ENCODE measurements at places on chromosomes 4 and X. TPM values are rescaled to one million over a fixed set of nuclear protein-coding genes. Genes with fewer than 3 reads are reported as not detected.
A peak's percentile ranks its signal among the peaks of the same experiment; 100 is the strongest.

MAGEA2 gene
- total RNA-seq: not detected

EFHC2 gene
- total RNA-seq: not detected

PCDH19 gene
- not detected for total RNA-seq

MGAT4D gene
- not detected for total RNA-seq

ZNF157 gene
- total RNA-seq: not detected

F8A3 gene
- total RNA-seq: 5.2 TPM

HMGN5 gene
- total RNA-seq: 0.76 TPM

PRDM5 gene
- 7.8 TPM for total RNA-seq

- no peak for DNase-seq
Measured at GRCh38 chrX:22664826-22665225, 334.9 kb upstream of the DDX53 start.

DNA sequence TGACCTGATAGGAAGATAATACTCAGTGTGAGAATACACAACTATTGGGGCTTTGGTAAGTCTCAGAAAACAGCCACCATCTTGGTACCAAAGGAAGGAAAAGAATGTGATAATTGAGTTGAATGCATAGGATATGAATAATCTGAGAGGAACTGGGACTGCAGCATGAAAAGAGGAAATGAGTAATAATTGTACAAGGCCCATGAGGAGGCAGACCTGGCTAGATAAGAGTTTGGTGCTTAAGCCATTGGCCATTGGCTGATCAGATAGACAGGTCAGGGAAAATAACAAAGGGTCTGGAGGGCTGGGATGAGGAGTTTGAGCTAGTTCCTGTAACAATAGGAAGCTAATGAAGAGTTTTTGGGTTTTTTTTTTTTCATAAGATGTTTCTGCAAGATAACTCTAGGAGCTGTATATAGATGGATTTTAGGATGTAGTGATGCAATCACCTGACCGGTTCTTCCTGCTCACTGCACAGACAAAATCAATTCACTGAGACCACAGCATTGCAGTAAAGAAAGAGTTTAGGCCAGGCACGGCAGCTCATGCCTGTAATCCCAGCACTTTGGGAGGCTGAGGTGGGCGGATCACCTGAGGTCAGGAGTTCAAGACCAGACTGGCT lies 5.3 kb upstream of the TRMT2B start:
- no peak for DNase-seq

GRCh38 chr4:145938618-145939440 lies at the start of gene ZNF827:
Gene ZNF827 (minus strand): TSS chr4:145938823. CDS start chr4:145938407, 416 bp downstream.
- peak; percentile 77 for DNase-seq

DNA sequence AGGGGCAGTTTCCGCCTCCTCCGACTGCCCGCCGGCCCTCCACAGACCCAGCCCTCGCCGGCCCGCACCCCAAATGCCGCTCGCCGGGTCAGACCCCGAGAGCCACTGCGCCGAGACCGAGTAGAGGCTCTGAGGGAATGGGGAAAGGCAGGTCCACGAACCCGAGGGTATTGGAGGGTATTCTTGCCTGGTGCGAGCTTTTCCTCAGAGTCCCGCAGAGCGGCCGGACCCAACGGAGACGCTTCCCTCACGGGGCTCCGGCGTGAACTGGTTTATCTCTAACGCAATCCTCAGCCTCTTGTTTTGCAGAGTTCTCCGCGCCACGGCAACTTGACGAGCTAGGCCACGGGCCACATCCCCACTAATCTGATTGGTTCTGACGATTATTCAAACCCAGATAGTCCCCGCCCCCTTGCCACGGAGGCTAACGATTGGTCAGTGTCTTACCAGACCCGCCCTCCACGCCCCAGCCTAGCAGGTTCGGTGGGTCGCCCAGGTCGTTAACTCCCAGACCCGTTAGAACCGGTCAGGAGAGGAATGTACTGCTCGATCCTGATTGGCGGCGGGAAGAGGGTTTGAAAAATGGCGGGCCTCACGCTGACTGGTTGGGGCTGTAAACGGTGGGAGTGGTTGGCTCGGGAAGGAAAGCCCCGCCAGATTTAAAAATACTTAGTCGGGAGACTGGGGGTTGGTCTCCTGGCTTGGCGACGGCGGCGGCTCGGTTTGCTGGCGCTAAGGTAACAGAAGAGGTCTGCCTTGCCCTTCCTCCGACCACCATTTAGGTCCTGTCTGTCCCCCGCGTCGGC lies at the start of gene HMGB2:
TSS of gene HMGB2 (minus strand) at position 274 of the 806 bp plus-strand sequence. CDS start 709 bp downstream, outside the sequence.
- DNase-seq: peak; percentile 98

- DNase-seq: no peak
Measured at GRCh38 chr4:139460565-139460964, 6.6 kb downstream of the RAB33B start.

DNA sequence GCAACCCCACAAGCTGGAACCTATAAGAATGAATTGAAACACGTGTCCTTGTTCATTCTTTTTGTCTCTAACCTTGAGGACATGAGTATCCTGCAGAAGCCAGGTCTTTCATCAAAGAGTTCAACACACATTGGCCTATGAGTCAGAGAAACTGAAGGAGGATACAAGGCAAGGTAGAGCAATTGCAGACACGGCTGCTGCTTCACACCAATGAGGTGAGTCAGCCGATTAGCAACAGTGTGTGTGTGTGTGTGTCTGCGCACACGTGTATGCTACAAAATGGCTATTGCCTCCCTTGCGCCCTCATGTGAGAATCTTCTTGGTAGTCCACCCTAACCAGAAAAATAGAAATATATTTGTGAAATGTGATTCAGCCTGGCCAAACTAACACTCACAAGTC lies 1477.7 kb upstream of the IGFBP7 start:
- peak; percentile 72 for DNase-seq

DNA sequence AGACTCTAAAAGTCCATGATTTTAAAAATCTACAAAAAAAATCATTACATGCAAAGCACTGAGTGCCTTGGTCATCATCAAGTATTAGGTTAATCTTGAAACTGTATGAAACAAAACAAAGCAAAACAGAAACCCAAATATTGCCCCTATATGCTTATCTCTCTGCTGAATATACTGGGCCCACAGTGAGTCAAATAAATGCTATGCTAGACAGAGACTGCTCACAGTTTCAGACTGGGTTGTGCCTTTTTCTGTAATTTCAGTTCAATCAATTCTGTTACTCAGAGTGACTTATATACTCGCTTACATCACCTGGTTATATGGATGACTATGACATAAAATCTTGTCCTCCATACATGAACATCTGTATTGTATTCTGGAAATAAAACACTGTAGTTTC lies 257.1 kb upstream of the ACTRT1 start:
- DNase-seq: no peak

- peak; percentile 59 for DNase-seq
Measured at GRCh38 chr4:113684534-113685091, 76.9 kb downstream of the CAMK2D start.

DNA sequence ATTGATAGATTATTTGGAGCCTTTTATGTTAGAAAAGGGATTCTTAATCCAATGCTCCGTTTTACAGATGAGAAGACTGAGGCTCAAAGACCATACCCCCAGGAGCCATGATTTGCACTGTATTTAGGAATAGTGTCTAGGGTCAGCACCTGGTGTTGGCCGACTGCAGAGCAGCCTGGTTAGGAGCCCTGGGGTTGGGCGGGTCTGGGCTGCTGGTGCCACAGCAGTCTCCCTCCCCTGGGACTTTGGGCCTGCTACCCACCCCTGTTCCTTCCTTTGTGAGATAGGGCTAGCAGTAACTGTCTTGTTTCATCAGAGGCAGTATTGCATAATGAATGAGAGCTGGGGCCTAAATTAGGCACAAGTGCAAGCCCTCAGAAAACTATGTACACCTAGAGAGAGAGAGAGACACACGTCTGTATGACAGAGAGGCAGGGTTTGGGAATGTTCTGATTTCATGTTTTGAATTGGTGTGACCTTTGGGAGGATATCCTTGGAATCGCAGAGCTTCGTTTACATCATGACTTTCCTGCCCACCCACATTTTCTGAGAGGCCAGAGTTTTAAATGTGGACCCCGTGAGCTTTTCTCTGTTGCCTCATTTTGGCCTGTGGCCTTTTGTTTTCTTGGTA lies 111.7 kb downstream of the PTTG2 start:
- DNase-seq: peak; percentile 20

DNA sequence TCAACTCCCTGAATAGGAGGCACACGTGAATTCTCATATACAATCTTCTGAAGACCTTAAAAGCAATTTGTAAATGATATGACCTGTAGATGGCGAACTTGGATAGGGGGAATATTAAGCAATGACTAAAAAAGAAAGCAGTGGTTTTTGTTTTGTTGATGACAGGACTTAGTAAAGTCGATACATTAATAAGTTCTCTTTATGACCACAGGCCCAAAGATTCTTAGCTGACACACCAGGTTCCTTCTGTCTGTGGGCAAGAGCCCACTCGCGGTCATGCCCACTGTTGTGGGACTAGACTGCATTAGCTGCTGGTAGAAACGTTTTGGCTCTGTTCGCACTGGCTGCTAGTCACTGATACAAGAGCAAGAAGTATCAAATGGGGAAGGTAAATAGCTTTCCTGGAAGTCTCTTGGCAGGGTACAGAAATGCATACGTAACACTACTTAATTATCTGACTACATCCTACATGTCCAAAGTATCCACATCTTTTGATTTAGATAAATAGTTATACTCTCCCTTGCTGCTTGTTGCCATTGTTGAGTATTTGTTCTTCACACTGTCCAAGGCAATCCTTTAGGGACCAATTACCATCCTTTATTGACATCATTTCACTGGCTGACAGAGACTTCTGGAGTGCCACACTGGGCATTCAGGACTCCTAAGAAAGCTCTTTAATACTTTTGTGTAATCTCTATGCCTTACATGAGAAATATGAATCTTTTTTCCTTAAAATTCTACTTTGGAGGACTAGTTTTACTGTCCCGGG lies 31.0 kb downstream of the ALPK1 start:
- DNase-seq: peak; percentile 70

DNA sequence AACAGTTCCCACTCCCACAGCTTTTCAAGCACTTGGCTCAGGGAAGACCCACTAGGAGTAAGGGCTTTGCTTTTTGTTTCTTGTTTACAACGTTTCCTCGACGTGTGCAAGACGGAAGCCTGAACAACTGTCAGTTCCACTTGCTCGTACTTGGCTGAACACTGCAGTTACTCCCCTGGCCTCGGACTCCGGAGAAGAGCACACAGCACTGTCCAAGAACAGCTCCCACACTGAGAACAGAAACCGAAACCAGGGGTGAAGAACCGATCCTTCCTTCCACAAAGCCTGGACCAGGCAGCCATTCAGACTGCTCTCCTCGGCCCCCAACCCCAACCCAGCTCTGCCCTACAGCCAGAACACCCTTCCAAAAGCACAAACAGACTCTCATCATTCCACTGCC lies 25.5 kb downstream of the IRF2 start:
- DNase-seq: no peak

DNA sequence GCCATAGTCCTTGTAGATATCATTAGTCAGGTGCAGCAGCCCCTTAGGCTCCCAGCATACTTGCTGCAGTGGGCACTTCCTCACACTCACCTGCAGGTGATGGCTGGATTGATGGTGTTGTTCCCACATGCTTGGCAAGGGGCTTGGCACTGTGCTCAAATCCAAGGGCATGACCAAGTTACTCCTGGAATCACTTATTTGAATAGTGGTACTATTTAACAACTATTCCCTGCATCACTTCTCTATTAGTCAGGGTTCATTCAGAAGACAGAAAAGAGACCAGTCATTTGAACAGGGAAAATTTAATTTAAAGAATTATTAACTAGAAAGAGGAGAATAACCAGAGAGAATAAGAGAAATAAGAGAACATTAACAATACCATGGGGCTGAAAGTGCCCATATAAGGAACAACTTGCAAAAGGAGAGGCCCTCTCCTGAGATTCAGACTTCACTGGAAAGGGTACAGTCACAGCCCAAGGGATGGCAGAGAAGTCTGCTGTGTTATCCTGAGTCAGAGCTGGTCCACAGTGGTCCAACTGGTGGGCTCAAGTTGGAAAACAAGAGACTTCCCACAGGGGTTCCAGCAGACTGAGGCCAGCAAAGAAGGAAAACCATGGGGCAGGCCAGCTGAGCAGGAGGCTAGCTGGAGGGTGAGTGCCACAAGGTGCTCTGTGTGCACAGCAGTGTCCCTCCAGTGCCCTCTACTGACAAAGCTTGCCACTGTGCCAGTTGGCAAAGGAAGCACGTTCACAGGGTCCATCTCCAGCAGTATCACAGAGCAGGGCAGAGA lies 9.8 kb downstream of the SPP1 start:
- peak; percentile 82 for DNase-seq

DNA sequence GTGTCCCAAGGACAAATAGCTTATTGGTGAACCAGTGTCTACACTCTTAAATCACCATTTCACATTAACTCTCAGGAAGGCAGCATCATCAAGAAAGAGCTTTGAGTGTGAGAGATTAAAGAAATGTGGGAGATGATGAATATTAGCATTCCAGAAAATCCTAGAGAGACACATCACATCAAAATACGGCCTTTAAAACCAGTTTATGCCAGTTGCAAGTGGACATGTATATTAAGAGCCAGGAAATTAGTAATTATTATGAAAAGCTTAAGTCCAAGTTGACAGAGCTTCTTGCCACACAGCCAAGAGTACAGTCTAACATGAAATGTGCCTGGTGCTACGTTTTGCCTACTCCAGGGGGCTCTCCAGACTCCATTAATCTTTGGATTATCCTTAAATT lies 503.0 kb upstream of the BOD1L1 start:
- DNase-seq: no peak

DNA sequence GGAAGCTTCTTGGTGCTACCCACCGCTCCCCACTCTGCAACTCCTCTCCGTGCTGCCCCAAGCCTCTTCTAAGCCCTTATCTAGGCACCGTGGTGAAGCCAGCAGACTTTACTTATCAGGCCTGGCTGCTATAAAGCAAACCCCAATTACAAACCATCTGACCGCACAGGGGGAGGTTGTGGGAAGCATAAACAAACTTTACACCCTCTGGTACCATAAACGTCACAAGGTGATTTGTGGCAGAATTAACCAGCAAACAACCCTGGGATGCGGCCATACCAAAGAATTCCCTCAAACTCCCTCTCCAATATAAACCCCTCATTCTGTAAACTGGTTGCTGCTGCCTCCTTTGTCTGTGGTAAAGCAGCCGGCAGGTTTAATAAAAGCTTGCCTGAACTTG lies 55.2 kb downstream of the MAGEC2 start:
- DNase-seq: no peak

DNA sequence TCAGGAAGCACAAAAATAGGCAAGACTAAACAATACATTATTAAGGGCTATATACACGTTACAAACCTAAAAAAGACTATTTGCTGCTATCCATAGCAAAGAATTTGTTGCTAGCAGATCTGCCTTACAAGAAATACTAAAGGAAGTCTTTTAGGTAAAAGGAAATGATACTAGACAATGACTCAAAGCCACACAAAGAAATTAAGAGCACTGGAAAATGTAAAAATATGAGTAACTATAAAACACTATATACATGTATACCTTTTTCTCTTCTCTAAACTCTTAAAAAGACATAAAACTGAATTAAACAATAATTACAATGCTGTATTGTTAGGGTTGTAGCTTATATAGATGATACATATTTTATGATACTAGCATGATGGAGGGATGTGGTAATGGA lies 25.7 kb downstream of the SLC9A7 start:
- DNase-seq: no peak

- DNase-seq: no peak
Measured at GRCh38 chr4:1856943-1857699, 1.2 kb upstream of the LETM1 start.
